Cardiac septum (tissue), 1 donor: ENCODE measurements at places on chromosomes 11 and 22. TPM values are rescaled to one million over a fixed set of nuclear protein-coding genes. Genes with fewer than 3 reads are reported as not detected.

DNA sequence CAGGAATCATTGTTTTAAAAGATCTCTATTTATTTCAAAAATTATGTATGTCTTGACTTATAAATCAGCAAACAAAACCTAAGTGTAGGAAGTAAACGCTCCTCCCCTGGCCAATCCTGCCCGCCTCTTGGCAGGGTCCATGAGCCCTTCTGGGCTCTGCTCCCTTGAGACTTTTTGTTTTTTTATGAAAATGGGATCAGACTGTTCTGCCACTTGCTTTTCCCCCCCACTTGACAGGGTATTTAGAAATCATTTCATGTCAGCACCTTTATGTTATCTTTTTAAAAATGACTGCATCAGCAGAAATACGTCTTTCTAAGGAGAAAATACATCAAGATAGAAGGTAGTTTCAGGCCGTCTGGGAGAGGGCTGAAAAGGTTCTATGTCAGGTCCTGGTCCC is 35.6 kb downstream of the FBLN1 start:
- DNase-seq = no peak

GRCh38 chr11:65217441-65218423 is 36.0 kb downstream of the CAPN1 start:
- DNase-seq = peak; percentile 39

GRCh38 chr11:71498091-71498490 is 29.0 kb upstream of the KRTAP5-7 start:
- peak; percentile 50 for DNase-seq

DNA sequence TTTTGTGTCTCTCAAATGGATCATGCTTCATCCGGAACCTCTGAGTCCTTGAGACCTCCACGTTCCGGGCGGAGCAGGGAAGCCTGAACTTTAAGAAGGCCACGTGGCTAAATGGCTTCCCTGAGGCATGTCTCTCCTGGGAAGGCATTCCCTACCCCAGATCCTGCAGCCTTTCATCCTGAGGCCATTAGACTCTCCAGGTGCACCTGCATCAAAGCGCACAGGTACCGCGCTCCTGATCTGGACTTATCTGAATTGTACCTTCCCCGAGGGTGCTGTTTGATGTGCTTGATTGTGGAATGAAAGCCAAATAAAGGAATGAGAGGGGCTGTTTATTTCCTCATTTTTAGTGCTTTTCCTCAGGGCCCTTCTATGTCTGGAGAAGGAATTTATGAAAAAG is 22.5 kb downstream of the C22orf31 start:
- DNase-seq = no peak

- DNase-seq = peak; percentile 71
Observed at GRCh38 chr11:117188620-117189081, 10.1 kb downstream of the SIDT2 start.

- DNase-seq = no peak
Observed at GRCh38 chr11:126647735-126648134, 292.2 kb downstream of the ST3GAL4 start.

DNA sequence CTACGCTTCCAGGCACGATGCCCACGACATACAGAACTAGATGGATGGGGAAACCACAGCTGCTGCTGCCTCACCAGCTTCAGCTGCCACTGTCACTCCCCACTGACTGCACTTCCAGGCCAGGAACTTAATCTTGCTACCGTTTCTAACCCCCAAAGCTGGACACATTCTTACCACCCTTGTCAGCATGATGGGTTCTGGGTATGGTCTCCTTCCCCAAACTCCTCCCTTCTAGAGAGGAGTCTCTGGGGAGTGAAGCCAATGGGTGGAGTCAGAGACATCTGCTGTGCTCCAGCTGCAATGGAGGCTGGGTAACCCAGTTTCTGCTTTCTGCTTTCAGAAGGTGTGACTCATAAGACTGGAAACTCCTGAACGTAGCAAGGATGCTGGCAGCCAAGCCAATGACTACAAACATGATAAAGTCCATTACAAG is 87.0 kb upstream of the THY1 start:
- no peak for DNase-seq

DNA sequence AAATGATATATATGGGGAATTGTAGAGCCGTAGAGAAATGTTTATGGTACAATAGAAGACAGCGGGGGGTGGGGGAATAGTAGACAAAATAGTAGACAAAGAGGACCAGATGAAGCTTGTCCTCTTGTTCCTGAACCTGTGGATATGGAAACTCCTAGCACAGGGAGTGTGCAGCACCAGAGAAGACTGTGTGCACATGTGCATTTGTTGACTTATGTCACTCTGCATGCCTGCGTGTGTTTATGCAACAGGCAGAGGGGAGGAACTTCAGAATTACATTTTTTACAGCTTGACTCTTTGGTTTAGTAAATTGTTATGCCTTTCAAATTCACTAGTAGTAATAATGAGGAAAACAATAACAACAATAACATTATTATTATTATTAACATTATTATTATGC is 36.0 kb downstream of the TENM4 start:
- no peak for DNase-seq

EXPH5 gene
- total RNA-seq = 0.46 TPM

F2 gene
- total RNA-seq = not detected

CSF2RB gene
- total RNA-seq = 4.9 TPM
